ENCODE measurements at places on chromosomes 11 and 22. TPM values are rescaled to one million over a fixed set of nuclear protein-coding genes. Genes with fewer than 3 reads are reported as not detected.
A peak's percentile ranks its signal among the peaks of the same experiment; 100 is the strongest.

GRCh38 chr11:115324581-115325432, 179.4 kb downstream of the CADM1 start:
- H3K27ac ChIP-seq: no peak overlapping the region
- H3K36me3 ChIP-seq: no peaks in the 10 kb centered on the region
- no peak for DNase-seq
- no peaks in the 10 kb centered on the region for H3K4me1 ChIP-seq

GRCh38 chr11:115168229-115168671, 336.0 kb downstream of the CADM1 start:
- H3K27me3 ChIP-seq: peaks cover 12% of the 10 kb centered on the region
- H3K4me1 ChIP-seq: no peaks in the 10 kb centered on the region
- no peak overlapping the region for H3K27ac ChIP-seq
- H3K4me3 ChIP-seq: no peak overlapping the region
- H3K36me3 ChIP-seq: no peaks in the 10 kb centered on the region

Gene CBLIF
- total RNA-seq: not detected

DNA sequence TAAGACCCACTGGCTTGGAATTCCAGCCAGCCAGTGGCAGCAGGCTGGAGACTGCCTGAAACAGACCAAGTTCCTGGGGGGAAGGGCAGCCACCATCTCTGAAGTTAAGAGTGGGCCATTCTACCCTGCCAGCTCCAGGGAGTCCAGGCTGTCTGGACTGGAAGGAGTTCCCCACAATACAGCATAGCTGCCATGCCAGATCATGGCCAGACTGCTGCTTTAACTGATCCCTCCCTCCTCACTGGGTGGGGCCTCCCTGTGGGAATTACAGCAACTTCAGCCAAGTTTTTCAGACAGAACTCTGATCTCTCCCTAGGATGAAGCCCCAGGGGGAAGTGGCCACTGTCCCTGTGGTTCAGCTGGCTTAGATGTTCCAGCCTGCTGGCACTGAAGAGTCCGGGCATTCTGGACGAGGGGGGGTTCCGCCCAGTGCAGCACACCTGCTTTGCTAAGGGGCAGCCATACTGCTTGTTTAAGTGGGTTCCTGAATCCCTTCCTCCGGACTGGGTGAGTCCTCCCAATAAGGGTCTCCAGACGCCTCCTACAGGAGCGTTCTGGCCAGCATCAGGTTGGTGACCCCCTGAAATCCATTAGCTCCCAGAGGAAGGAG, 455.4 kb downstream of the DLG2 start:
- H3K36me3 ChIP-seq: no peaks in the 10 kb centered on the region
- no peak for DNase-seq
- no peak overlapping the region for H3K4me3 ChIP-seq
- H3K27me3 ChIP-seq: no peaks in the 10 kb centered on the region
- no peak overlapping the region for H3K27ac ChIP-seq

DNA sequence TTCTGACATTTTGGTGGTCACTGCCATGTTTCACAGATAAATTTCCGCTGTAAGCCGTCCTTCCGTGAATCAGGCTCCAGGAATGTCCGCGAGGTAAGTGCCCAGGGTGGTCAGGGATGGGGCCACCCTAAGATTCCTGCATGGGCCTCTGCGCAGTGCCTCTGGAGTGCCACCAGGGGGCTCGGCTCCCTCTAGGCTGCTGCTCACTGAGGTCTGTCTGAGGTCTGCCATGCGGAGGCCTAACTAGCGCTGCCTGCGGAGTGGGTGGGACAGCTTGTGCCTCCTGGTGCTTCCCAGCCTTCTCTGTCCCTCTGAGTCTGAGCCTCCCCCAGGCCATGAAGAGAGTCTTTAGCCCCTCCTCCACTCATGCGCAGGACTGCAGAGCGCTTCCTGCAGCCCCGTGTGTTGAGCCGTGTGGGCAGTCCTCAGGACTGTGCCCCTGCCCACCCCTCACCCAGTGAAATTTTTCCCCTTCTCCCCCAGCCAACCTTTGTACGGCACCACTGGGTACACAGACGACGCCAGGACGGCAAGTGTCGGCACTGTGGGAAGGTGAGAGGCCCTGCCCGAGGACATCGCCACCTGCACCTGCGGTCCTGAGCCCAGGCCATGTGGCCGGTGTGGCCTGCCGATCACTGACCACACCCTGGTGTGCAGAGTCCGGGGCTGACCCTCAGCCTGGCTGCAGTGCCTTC, 11.9 kb upstream of the MDK start:
- peaks cover 18% of the 10 kb centered on the region for H3K36me3 ChIP-seq
- H3K27me3 ChIP-seq: no peaks in the 10 kb centered on the region
- DNase-seq: peak; percentile 61
- peak overlapping the region; percentile 54 for H3K27ac ChIP-seq

GRCh38 chr11:68593441-68593840, 90.9 kb upstream of the GAL start:
- DNase-seq: no peak
- peak overlapping the region; percentile 22 for H3K27ac ChIP-seq
- no peaks in the 10 kb centered on the region for H3K27me3 ChIP-seq

Gene ZFPL1
- 25.2 TPM for total RNA-seq

DNA sequence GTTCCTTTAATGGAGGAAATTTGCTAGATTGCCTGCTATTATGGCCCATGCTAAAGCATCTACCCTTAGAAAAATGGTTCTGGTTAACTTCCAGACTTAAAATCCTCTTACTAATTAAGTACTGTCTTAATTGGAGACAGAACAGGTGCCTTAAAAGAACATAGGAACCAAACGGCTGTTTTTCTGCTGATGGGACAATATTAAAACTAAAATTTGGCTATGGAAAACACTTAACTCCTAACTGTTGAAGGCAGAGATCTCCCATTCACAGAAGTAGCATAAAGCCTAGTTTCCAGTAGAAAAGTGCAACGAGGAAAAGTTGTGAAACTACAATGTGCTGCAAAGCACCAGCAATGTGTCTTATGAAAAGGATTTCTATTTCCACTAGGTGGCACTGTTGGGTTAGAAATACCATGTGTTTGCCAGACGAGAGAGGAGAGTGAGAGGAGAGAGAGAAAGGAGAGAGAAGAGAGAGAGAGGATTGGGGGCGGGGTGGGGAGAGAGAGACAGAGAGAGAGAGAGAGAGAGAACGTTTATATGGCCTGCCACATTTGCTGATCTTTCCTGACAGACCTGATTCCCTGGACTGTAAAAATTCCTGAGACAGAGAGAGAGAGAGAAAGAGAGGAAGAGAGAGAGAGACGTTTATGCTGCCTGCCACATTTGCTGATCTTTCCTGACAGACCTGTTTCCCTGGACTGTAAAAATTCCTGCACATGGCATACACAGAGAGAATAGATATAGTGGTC, 51.5 kb downstream of the FAM181B start:
- no peak for DNase-seq
- H3K4me3 ChIP-seq: no peak overlapping the region
- H3K36me3 ChIP-seq: peaks cover 3% of the 10 kb centered on the region
- no peaks in the 10 kb centered on the region for H3K4me1 ChIP-seq
- H3K27ac ChIP-seq: no peak overlapping the region

Gene SCUBE1
- total RNA-seq: 0.08 TPM

GRCh38 chr22:44358709-44359440, 46.1 kb upstream of the SHISAL1 start:
- no peak for DNase-seq
- no peaks in the 10 kb centered on the region for H3K4me1 ChIP-seq
- no peaks in the 10 kb centered on the region for H3K36me3 ChIP-seq

- no peaks in the 10 kb centered on the region for H3K4me1 ChIP-seq
- H3K27me3 ChIP-seq: no peaks in the 10 kb centered on the region
- peaks cover 2% of the 10 kb centered on the region for H3K36me3 ChIP-seq
- no peak for DNase-seq
- no peak overlapping the region for H3K27ac ChIP-seq
Observed at GRCh38 chr11:33437529-33437928, 180.3 kb downstream of the HIPK3 start.

DNA sequence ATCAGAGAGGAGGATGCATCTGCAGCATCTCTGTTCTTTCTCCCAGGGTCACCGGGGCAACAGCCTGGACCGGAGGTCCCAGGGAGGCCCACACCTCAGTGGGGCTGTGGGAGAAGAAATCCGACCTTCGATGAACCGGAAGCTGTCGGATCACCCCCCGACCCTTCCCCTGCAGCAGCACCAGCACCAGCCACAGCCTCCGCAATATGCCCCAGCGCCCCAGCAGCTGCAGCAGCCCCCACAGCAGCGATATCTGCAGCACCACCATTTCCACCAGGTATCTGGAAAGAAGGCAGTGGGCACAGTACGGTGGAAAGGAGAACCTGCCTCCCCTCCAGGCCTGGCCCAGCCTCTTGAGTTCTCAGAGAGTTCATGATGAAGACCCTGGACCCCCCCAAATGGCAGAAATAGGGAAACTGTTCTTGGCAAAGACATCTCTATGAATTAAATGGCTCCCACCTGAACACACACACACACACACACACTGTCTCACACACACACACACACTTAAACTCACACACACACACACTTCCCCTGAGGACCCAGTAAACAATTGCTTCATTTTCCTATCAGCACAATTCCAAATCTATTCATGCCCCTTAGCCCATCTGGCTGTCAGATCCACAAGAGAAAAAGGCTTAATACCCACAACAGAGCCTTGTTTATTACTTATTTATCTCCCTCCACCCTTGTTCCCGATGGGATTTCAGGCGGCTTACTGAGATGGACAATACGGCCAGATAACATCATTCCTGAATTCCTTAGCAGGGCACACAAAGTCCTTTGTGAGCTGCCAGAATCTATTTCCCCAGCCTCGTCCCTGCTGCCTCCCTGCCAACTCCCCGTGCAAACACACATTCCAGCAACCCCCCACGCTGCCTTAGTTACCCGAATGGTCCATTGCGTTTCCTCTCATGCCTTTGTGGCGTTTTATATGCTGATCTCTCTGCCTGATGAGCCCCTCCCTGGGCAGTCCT, 8.1 kb downstream of the TMA7B start:
- H3K27ac ChIP-seq: peak overlapping the region; percentile 13
- peaks cover 26% of the 10 kb centered on the region for H3K4me1 ChIP-seq
- H3K4me3 ChIP-seq: no peak overlapping the region
- H3K36me3 ChIP-seq: peaks cover 41% of the 10 kb centered on the region

Gene IGLL5
- total RNA-seq: 0.93 TPM

DNA sequence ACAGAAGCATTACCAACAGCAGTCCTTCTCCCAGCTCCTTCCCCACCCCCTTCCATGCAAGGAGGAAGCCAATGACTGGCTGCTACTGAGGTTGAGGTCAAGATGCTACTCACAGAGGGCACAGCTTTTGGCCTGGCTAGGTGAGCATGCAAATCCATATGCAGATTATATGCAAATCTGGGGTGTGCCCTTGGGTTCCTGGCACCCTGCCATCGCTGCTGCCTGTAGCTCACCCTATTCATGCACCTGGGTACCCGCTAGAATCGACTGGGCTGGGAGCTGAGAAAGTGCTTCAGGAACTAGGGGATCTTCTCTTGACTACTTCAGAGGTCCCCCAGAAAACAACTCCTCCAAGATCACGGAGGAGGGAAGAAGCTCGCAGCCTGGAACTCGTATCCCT, 4.0 kb downstream of the DSCAML1 start:
- peaks cover 51% of the 10 kb centered on the region for H3K27me3 ChIP-seq
- no peak for DNase-seq
- H3K27ac ChIP-seq: no peak overlapping the region
- H3K36me3 ChIP-seq: no peaks in the 10 kb centered on the region

DNA sequence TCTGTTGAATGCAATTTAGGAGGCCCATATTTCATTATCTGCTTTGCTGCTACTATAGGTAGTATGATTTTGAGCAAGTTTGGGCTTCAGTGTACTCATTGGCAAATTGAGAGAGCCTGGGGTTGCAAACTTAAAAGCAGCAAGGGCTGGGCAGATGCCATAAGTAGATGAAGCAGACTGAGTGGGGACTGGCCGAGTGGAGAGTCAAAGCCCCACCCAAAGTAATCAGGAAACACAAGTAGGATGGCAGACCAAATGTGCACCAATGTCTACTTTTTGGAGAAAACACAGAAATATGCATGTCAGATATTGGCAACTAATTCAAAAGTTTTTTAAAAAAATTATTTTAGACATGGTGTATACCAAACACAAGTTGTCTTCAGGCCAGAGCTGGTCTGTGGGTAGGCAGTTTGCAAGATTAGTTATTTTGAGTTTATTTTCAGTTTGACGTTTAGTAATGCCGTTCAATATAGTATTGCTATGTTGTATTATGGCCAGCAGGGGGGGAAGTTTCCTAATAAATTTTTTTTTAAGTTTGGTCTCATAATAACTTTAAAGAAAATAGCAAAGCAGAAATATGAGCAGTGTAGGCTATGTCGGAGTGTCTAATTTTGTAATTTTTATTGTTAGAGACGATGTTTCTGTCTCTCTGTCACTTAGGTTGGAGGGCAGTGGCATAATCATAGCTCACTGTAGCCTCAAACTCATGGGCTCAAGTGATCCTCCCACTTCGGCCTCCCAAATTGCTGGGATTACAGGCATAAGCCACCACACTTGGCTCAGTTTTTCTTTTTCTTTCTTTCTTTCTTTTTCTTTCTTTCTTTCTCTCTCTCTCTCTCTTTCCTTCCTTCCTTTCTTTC, 105.1 kb downstream of the HIPK3 start:
- H3K36me3 ChIP-seq: no peaks in the 10 kb centered on the region
- DNase-seq: no peak
- no peak overlapping the region for H3K4me3 ChIP-seq
- H3K4me1 ChIP-seq: no peaks in the 10 kb centered on the region
- no peak overlapping the region for H3K27ac ChIP-seq
- peaks cover 8% of the 10 kb centered on the region for H3K27me3 ChIP-seq

GRCh38 chr11:2807025-2807681, 78.4 kb downstream of the CDKN1C start:
- H3K27ac ChIP-seq: no peak overlapping the region
- DNase-seq: no peak

DNA sequence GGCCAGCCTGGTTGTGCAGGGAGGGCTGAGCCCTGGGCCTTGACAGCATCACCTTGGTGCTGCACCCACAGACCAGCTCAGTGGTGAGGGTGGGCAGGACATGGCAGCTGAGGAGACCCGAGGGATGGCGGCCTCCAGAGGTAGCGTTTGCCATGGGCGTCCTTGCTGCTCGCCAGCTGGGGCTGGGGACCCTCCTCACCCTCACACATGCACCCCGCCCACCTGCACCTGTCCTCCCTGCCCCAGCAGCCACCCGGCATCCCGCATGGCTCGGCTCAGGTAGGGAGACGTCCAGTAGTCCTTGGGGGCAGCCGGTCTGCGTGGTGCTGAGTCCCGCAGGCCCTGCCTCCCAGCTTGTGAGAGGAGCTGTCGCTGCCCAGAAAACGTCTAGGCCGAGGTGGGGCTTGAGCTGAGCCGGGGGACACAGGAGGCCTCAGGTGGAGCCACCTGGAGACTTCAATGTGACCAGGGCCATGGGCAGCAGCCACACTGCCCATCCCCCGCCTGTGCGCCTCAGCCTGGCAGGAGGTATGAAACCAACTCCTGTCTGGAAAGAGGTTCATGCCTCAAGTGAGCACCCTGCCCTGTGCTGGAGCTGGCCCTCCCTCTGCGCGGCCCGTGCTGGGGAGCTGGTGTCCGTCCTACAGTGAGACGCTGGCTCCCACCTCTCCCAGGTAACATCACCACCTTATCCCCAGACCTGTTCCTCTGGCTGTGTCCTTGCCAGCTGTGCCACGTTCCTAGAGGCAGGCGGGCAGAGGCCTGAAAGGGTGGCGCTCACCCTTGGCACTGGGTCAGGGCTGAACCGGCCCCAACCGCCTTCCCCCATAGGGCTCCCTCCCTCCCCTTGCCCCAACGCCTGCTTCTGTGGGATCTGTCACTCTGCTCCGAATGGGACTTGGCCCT, 3.3 kb upstream of the TRABD start:
- H3K27me3 ChIP-seq: no peaks in the 10 kb centered on the region
- DNase-seq: no peak
- H3K36me3 ChIP-seq: peaks cover 4% of the 10 kb centered on the region
- H3K4me1 ChIP-seq: peaks cover 11% of the 10 kb centered on the region
- H3K4me3 ChIP-seq: no peak overlapping the region
- no peak overlapping the region for H3K27ac ChIP-seq

Gene ACAD8
- 20.9 TPM for total RNA-seq
